ENCODE measurements at places on chromosomes 6 and 20.
A peak's percentile ranks its signal among the peaks of the same experiment; 100 is the strongest.

DNA sequence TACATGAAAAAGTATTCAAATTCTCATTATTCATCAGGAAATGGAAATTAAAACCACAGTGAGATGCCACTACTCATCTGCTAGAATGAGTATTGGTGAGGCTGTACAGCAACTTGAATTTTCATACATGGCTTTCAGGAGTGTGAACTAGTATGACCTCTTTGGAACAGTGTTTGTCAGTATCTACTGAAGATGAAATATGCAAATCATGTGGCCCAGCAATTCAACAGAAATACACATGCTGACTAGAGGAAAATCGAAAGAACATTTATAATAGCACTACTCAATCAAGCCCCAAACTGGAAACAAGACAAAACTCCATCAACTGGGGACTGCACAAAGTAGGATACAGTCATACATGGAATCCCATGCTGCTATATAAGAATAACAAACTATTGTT lies 102.2 kb downstream of the DCDC2 start:
- H3K4me3 ChIP-seq, result no peak overlapping the region
- DNase-seq, result no peak
- H3K4me1 ChIP-seq, result no peaks in the 10 kb centered on the region
- no peaks in the 10 kb centered on the region for H3K36me3 ChIP-seq
- H3K27me3 ChIP-seq, result peaks cover 4% of the 10 kb centered on the region
- H3K27ac ChIP-seq, result no peak overlapping the region

DNA sequence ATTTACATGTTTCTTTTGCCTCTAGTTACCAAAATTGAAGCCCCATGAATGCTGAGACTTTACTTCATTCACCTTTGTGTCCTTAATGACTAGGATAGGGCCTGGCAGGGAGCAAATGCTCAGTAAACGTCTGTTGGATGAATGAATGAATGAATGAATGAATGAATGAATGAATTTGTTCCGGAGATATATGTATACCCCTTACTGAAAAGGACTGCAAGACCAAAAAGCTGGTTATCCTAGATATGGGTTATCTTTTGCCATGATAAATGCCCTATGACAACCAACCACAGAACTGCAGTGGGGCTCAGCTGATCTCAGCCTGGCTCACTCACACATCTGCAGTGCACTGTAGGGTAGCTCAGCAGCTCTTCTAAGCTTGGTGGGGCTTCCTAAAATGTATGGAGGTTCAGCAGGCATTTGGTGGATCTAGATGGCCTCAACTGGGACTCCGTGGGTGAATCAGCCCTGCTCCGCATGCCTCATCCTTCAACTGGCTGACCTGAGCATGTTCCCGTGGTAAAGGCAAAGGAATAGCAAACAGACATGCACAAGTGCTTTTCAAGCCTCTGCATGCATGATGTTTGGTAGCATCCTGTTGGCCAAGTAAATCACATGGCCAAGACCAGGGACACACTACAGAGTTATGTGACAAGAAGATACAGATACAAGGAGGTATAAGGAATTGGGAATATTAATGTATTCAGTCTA lies 378.7 kb upstream of the SOX4 start:
- no peak overlapping the region for H3K4me3 ChIP-seq
- no peak for DNase-seq
- H3K36me3 ChIP-seq, result peaks cover 13% of the 10 kb centered on the region
- no peaks in the 10 kb centered on the region for H3K27me3 ChIP-seq

- H3K4me3 ChIP-seq, result no peak overlapping the region
- peaks cover 23% of the 10 kb centered on the region for H3K27me3 ChIP-seq
- H3K27ac ChIP-seq, result no peak overlapping the region
- no peak for DNase-seq
- no peaks in the 10 kb centered on the region for H3K4me1 ChIP-seq
These were observed 126.0 kb upstream of the KCNG1 start for GRCh38 chr20:51148941-51149340.

DNA sequence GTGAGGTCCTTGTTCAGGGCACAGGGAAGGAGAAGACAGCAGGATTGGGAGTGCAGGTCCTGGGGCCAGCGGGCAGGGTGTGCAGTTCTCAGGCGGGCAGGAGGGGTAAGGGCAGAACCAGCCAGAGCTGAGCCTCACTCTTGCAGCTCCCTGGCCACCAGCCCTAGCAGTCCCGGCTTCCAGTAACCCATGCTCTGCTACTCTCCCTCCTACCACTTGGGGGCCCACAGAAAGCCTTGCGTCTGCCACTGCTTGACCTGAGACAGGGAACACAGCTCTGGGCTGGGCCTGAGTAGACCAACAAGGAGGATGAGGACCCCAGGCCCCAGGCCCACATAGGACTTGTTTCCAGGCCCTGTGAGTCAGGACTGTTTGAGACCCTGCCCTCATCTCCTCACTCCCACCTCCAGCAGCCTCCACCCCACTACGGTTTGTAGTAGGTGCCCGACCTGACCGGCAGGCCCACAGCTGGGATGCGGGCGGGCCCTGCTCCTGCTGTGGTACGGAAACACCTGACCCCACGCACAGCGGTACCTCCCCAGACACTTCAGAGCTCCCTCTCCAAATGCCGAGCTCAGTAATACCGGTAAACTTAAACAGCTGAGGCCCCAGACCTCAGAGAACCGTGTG lies 39.2 kb downstream of the KCNK5 start:
- no peak overlapping the region for H3K4me3 ChIP-seq
- no peak overlapping the region for H3K27ac ChIP-seq
- H3K36me3 ChIP-seq, result peaks cover 4% of the 10 kb centered on the region
- H3K27me3 ChIP-seq, result no peaks in the 10 kb centered on the region
- no peak for DNase-seq

DNA sequence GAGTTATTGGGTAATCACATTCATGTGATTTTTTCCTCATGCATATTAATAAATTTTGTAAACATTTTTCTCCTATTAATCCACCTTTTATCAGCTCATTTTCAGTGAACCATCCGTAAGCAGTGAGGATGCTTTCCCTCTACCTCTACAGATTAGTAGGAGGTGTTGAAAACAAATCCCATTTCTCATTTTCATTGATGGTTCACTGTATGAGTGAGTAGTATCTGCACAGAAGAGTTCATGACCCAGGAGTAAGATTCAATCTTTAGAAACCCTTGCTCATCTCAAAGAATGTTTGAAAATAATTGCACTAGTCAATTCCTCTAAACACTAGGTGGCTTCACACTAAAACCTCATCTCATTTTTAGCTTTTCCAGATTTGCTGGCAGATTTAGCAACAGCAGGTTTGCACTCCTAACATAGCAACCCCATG lies 440.0 kb downstream of the HAO1 start:
- H3K36me3 ChIP-seq, result no peaks in the 10 kb centered on the region
- no peak overlapping the region for H3K4me3 ChIP-seq
- no peaks in the 10 kb centered on the region for H3K27me3 ChIP-seq
- no peak for DNase-seq
- H3K27ac ChIP-seq, result no peak overlapping the region

GRCh38 chr20:53255102-53255710 lies 283.0 kb downstream of the TSHZ2 start:
- H3K36me3 ChIP-seq, result peaks cover 9% of the 10 kb centered on the region
- DNase-seq, result no peak
- H3K4me3 ChIP-seq, result no peak overlapping the region

- H3K27ac ChIP-seq, result no peak overlapping the region
- no peak for DNase-seq
- H3K27me3 ChIP-seq, result no peaks in the 10 kb centered on the region
- H3K4me3 ChIP-seq, result no peak overlapping the region
- H3K36me3 ChIP-seq, result no peaks in the 10 kb centered on the region
These were observed 73.3 kb downstream of the ADGRG6 start for GRCh38 chr6:142374965-142375733.

DNA sequence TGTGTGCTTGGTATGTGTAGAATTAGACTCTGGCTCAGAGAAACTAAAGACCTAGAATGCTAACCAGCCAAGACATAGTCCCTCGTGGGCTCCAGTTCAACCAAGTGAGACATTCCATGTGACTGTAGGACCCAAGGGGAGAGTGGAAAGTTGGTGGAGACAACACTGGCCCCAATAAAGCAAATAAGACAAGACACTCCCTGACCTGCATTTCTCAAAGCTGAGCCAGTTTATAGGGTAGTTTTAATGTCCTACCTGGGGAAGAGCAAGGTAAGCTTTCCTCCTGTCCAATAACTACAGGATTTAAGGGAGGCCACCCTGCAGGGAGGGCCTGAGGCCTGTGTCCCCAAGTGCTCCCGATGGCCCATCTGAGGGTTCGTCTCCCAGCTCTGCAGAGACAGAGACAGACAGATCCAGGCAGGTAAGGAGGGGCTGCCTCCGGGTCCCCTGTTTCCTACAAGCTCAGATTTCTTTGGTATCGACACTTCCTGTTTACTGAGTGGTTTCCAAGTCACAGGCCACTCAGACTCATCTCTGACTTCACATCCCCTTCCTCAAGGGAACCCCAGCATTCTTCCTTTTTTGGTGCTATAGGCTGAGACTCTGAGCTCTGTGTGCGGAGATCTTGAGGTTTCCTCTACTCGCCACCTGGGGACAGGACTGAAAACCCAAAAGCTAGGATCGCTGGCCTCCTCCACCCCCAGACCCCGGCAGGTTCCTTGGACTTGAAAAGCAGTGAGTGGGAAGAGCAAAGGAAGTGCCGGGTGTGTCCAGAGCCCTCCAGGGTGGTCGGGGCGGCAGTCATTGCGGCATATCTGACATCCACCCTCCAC lies 92.4 kb downstream of the PRND start:
- H3K4me1 ChIP-seq, result peaks cover 45% of the 10 kb centered on the region
- H3K27ac ChIP-seq, result peak overlapping the region; percentile 75
- H3K4me3 ChIP-seq, result peak overlapping the region; percentile 22
- no peaks in the 10 kb centered on the region for H3K36me3 ChIP-seq
- no peaks in the 10 kb centered on the region for H3K27me3 ChIP-seq

GRCh38 chr20:63900413-63900812 lies 5.5 kb downstream of the DNAJC5 start:
- no peaks in the 10 kb centered on the region for H3K27me3 ChIP-seq
- DNase-seq, result no peak
- H3K4me3 ChIP-seq, result no peak overlapping the region
- H3K27ac ChIP-seq, result no peak overlapping the region

GRCh38 chr6:155381673-155382337 lies 67.5 kb upstream of the TFB1M start:
- no peak overlapping the region for H3K27ac ChIP-seq
- no peaks in the 10 kb centered on the region for H3K36me3 ChIP-seq
- H3K4me1 ChIP-seq, result no peaks in the 10 kb centered on the region
- no peak overlapping the region for H3K4me3 ChIP-seq

DNA sequence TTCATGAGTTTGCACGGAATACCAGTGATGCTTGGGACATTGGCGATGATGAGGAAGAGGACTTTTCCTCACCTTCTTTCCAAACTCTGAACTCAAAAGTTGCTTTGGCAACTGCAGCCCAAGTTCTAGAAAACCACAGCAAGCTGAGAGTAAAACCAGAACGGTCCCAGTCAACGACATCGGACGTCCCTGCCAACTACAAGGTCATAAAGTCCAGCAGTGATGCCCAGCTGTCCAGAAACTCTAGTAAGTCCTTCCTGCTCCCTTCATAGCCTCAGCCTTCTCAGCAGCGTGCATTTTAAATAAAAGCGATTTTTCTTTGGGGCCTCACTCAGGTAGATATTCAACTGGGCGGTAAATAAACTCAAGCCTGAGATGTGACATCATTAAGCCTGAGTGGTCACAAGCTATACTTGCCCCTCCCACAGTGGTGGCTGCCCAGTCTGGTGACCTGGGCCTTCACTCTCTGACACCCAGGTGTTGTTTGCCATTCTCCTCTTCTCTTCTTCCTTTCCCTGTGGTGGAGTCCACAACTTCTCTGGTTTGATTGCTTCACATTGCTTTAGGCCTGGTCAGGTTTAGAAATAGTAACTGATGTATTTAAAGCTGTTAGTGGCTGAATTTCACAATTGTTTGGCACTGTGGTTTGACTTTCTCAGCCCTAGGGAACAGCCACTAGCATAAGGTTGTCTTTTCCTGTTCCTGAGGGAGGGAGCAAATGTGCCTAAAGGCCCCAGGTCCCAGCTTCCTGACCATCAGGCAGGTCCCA lies 21.6 kb upstream of the TMEM217 start:
- no peak overlapping the region for H3K4me3 ChIP-seq
- peaks cover 34% of the 10 kb centered on the region for H3K36me3 ChIP-seq
- H3K27ac ChIP-seq, result no peak overlapping the region
- H3K4me1 ChIP-seq, result peaks cover 10% of the 10 kb centered on the region
- H3K27me3 ChIP-seq, result no peaks in the 10 kb centered on the region
- no peak for DNase-seq

- peaks cover 1% of the 10 kb centered on the region for H3K27me3 ChIP-seq
- H3K4me3 ChIP-seq, result no peak overlapping the region
- H3K27ac ChIP-seq, result no peak overlapping the region
These were observed 5.3 kb upstream of the EPPIN start for GRCh38 chr20:45552456-45552855.

- DNase-seq, result no peak
- no peak overlapping the region for H3K4me3 ChIP-seq
- no peaks in the 10 kb centered on the region for H3K27me3 ChIP-seq
- H3K27ac ChIP-seq, result no peak overlapping the region
These were observed 54.5 kb downstream of the KIAA0408 start for GRCh38 chr6:127404594-127405178.
